Activated naive CD8-positive, alpha-beta T cell treated with anti-CD3 and anti-CD28 coated beads for 36 hours (primary cell): ENCODE measurements at places on chromosomes 7 and 10. TPM values are rescaled to one million over a fixed set of nuclear protein-coding genes. Genes with fewer than 3 reads are reported as not detected.

GRCh38 chr7:29764227-29764626 is 42.1 kb upstream of the WIPF3 start:
- H3K27ac ChIP-seq: no peak overlapping the region
- no peak overlapping the region for H3K4me3 ChIP-seq
- H3K27me3 ChIP-seq: peaks cover 8% of the 10 kb centered on the region
- no peaks in the 10 kb centered on the region for H3K4me1 ChIP-seq
- no peak for DNase-seq

GPR15LG gene
- not detected for total RNA-seq

ADIRF gene
- total RNA-seq: not detected

NUTM2B gene
- 0.94 TPM for total RNA-seq

- H3K27me3 ChIP-seq: peaks cover 19% of the 10 kb centered on the region
- no peaks in the 10 kb centered on the region for H3K36me3 ChIP-seq
- H3K27ac ChIP-seq: no peak overlapping the region
- no peak overlapping the region for H3K4me3 ChIP-seq
- DNase-seq: no peak
These were observed 172.6 kb upstream of the NRP1 start for GRCh38 chr10:33506838-33507661.

- H3K4me3 ChIP-seq: no peak overlapping the region
- H3K4me1 ChIP-seq: peaks cover 77% of the 10 kb centered on the region
- no peak overlapping the region for H3K27ac ChIP-seq
- no peak for DNase-seq
- H3K36me3 ChIP-seq: peaks cover 4% of the 10 kb centered on the region
- no peaks in the 10 kb centered on the region for H3K27me3 ChIP-seq
These were observed 12.6 kb downstream of the FAM53B start for GRCh38 chr10:124731551-124731950.

ASB10 gene
- total RNA-seq: not detected

- no peak overlapping the region for H3K4me3 ChIP-seq
- H3K4me1 ChIP-seq: no peaks in the 10 kb centered on the region
- peaks cover 7% of the 10 kb centered on the region for H3K27me3 ChIP-seq
- no peaks in the 10 kb centered on the region for H3K36me3 ChIP-seq
These were observed 2.6 kb upstream of the MGAM2 start for GRCh38 chr7:142108728-142109505.
